ENCODE measurements at places on chromosomes 2 and 18. TPM values are rescaled to one million over a fixed set of nuclear protein-coding genes. Genes with fewer than 3 reads are reported as not detected.
A peak's percentile ranks its signal among the peaks of the same experiment; 100 is the strongest.

- no peaks in the 10 kb centered on the region for H3K27me3 ChIP-seq
- H3K4me3 ChIP-seq: no peak overlapping the region
- H3K27ac ChIP-seq: no peak overlapping the region
- H3K4me1 ChIP-seq: no peaks in the 10 kb centered on the region
Observed at GRCh38 chr2:171574149-171574795, 52.0 kb downstream of the CYBRD1 start.

- DNase-seq: no peak
- no peak overlapping the region for H3K27ac ChIP-seq
- H3K4me3 ChIP-seq: no peak overlapping the region
- no peaks in the 10 kb centered on the region for H3K27me3 ChIP-seq
- no peaks in the 10 kb centered on the region for H3K36me3 ChIP-seq
- H3K4me1 ChIP-seq: no peaks in the 10 kb centered on the region
Observed at GRCh38 chr2:49369650-49370049, 215.3 kb upstream of the FSHR start.

GRCh38 chr18:54316071-54316820 lies 41.4 kb downstream of the STARD6 start:
- H3K27ac ChIP-seq: no peak overlapping the region
- no peaks in the 10 kb centered on the region for H3K36me3 ChIP-seq
- H3K4me3 ChIP-seq: no peak overlapping the region
- no peak for DNase-seq
- H3K27me3 ChIP-seq: no peaks in the 10 kb centered on the region

- no peaks in the 10 kb centered on the region for H3K36me3 ChIP-seq
- H3K27me3 ChIP-seq: no peaks in the 10 kb centered on the region
- no peak for DNase-seq
- no peak overlapping the region for H3K27ac ChIP-seq
Observed at GRCh38 chr2:216341121-216341520, 31.2 kb downstream of the MARCHF4 start.

- DNase-seq: no peak
- no peaks in the 10 kb centered on the region for H3K36me3 ChIP-seq
- no peak overlapping the region for H3K4me3 ChIP-seq
- peaks cover 53% of the 10 kb centered on the region for H3K4me1 ChIP-seq
- H3K27me3 ChIP-seq: no peaks in the 10 kb centered on the region
- peak overlapping the region; percentile 37 for H3K27ac ChIP-seq
Observed at GRCh38 chr2:191166756-191167445, 16.1 kb upstream of the STAT4 start.

- no peak overlapping the region for H3K27ac ChIP-seq
- H3K27me3 ChIP-seq: no peaks in the 10 kb centered on the region
- H3K4me3 ChIP-seq: no peak overlapping the region
- no peaks in the 10 kb centered on the region for H3K36me3 ChIP-seq
- H3K4me1 ChIP-seq: no peaks in the 10 kb centered on the region
Observed at GRCh38 chr2:204021290-204022081, 84.9 kb downstream of the ICOS start.

- no peak overlapping the region for H3K4me3 ChIP-seq
- H3K36me3 ChIP-seq: peaks cover 78% of the 10 kb centered on the region
- no peak overlapping the region for H3K27ac ChIP-seq
- no peaks in the 10 kb centered on the region for H3K27me3 ChIP-seq
- H3K4me1 ChIP-seq: peaks cover 27% of the 10 kb centered on the region
- no peak for DNase-seq
Observed at GRCh38 chr2:96344011-96344410, 8.4 kb downstream of the NCAPH start.

- H3K4me3 ChIP-seq: no peak overlapping the region
- H3K27ac ChIP-seq: no peak overlapping the region
- peaks cover 22% of the 10 kb centered on the region for H3K4me1 ChIP-seq
- H3K27me3 ChIP-seq: no peaks in the 10 kb centered on the region
- H3K36me3 ChIP-seq: no peaks in the 10 kb centered on the region
- no peak for DNase-seq
Observed at GRCh38 chr2:100766256-100766655, 53.7 kb upstream of the NPAS2 start.

- DNase-seq: no peak
- H3K27ac ChIP-seq: no peak overlapping the region
- H3K27me3 ChIP-seq: no peaks in the 10 kb centered on the region
- no peaks in the 10 kb centered on the region for H3K36me3 ChIP-seq
Observed at GRCh38 chr2:133334923-133335322, 233.3 kb downstream of the NCKAP5 start.

DNA sequence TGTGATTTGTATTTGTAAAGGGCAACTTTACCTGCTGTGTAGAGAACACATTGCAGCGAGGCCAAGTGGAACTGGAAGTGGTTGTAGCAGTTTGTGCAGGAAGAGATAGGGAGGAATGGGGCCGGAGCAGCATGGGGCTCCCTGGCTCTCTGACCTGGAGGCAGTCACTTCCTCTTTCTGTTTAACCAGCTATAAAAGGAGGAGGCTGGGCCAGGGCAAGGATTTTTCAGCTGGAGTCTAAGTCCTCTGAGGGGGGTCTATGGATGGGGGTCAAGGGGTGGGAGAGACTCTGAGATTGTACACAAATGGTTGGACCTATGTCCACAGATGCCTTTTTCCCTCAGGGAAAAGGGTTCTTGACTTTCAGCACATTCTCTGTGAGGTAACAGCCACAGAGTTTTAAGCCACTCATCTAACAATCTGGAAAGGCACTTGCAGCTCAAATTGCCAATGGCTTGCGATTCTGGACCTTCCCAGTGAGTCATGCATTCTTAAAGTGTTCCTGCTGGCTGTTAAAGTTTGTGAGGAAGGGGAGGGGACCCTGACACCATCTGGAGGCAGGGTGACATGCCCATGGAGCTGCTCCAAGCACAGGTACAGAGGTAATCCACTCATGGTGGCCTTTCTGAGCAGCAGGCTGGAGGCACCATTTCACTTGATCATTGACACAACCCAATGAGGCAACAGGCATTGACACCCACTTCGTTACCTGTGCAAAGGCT lies 347.0 kb downstream of the CYRIA start:
- DNase-seq: no peak
- H3K27me3 ChIP-seq: no peaks in the 10 kb centered on the region
- no peak overlapping the region for H3K4me3 ChIP-seq
- H3K27ac ChIP-seq: no peak overlapping the region
- no peaks in the 10 kb centered on the region for H3K36me3 ChIP-seq
- H3K4me1 ChIP-seq: no peaks in the 10 kb centered on the region

GRCh38 chr18:36582988-36583745 lies 245.6 kb downstream of the TPGS2 start:
- H3K4me3 ChIP-seq: no peak overlapping the region
- no peak for DNase-seq
- no peaks in the 10 kb centered on the region for H3K27me3 ChIP-seq

- H3K4me3 ChIP-seq: no peak overlapping the region
- H3K4me1 ChIP-seq: peaks cover 37% of the 10 kb centered on the region
- H3K36me3 ChIP-seq: no peaks in the 10 kb centered on the region
- no peak for DNase-seq
- peak overlapping the region; percentile 3 for H3K27ac ChIP-seq
Observed at GRCh38 chr18:58105888-58106260, 61.8 kb downstream of the NEDD4L start.

- no peak overlapping the region for H3K4me3 ChIP-seq
- no peaks in the 10 kb centered on the region for H3K36me3 ChIP-seq
- DNase-seq: no peak
- H3K27ac ChIP-seq: no peak overlapping the region
- no peaks in the 10 kb centered on the region for H3K4me1 ChIP-seq
Observed at GRCh38 chr2:217445723-217446122, 557.1 kb downstream of the TNS1 start.

GRCh38 chr2:186429104-186429503 lies 57.0 kb upstream of the ZC3H15 start:
- H3K27me3 ChIP-seq: no peaks in the 10 kb centered on the region
- DNase-seq: no peak
- H3K36me3 ChIP-seq: no peaks in the 10 kb centered on the region

DNA sequence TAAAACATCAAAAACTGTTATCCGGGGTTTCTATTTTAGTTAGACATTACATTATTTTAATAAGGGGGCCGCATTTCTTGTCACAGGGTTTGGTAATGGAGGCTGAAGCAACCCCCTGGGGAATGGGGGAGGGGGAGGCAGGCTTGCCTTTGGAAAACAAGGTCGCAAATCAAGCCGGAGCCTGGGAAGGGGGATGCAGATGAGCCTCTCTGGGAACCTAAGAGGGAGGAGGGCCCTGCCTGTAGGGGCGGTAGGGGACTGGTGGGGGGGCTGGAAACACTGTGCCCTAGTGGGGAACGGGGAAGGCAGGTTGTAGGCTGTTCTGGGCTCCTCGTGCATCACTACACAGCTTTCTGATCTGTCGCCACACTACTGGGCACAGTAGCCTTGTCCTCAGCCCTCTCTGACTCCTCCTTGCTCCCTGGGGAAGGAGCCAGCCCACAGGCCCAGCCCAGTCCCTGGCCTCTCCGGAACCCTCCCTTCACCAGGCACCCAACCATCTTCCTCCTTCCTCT lies 170.2 kb upstream of the SMAD2 start:
- H3K27ac ChIP-seq: no peak overlapping the region
- H3K36me3 ChIP-seq: no peaks in the 10 kb centered on the region
- no peaks in the 10 kb centered on the region for H3K4me1 ChIP-seq
- no peak overlapping the region for H3K4me3 ChIP-seq
- peaks cover 58% of the 10 kb centered on the region for H3K27me3 ChIP-seq

DNA sequence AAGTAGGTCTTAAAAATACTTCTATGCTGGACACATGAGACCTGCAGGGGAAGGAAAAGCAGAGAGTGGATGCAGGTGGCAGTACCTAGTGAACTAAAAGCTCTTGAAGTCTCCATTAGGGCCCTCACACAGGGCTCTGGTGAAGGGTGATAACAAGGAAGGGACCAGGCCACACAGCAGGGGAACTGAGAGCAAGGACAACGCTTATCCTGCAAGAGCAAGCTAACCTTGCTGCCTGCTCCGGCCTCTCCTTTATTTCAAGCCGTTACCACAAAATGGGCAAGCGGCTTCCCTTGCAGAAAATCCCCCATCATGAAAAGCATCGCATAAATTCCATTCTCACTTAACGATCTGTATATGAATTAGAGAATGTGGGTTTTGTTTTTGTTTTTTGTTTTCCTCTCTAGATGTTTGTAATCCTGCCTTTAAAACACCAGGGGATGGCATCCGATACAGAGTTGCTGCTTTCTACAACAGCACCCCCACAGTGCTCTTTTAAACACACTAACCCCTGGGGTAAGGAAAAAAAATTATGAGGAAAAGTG lies 64.5 kb downstream of the CACNB4 start:
- no peak overlapping the region for H3K4me3 ChIP-seq
- H3K4me1 ChIP-seq: no peaks in the 10 kb centered on the region
- H3K27ac ChIP-seq: no peak overlapping the region
- no peak for DNase-seq
- H3K36me3 ChIP-seq: no peaks in the 10 kb centered on the region

DNA sequence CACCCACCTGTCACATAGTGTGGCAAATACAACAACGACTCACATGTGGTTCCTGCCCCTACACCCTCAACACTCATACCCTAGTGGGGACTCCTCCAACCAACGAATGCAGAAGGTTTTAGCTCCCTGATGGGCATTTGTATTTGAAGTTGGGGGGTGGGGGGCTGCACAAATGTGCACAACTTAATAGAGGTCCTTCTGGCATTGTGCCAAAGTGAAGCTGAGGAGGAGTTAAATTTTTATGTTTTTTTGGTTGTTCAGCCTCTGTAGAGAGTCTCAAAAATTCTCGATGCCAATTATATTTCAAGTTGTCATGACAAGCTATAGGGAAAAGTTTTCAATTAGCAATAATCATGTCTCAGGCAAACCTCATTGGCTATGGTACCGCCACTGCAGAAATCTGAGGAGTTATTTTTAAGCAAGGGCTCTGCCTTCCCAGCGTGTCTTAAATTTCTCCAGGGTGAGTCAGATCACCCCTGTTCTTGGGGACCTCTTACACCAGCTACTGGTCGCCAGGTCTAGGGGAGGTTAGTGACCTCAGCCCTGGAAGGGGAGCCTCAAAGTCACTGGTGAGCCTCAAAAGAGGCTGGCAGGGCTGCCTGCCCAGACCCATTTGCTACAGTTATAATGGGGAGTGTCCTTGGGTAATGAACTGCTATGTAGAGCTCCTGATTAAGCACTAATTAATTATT lies 102.7 kb upstream of the TAF1B start:
- no peaks in the 10 kb centered on the region for H3K36me3 ChIP-seq
- no peaks in the 10 kb centered on the region for H3K27me3 ChIP-seq
- no peak overlapping the region for H3K4me3 ChIP-seq
- DNase-seq: no peak
- H3K4me1 ChIP-seq: 0 out of 2 replicates have a peak, but pooled peaks cover 5% of the 10 kb centered on the region

- no peak overlapping the region for H3K27ac ChIP-seq
- H3K36me3 ChIP-seq: no peaks in the 10 kb centered on the region
- DNase-seq: no peak
- H3K4me1 ChIP-seq: no peaks in the 10 kb centered on the region
Observed at GRCh38 chr18:77374446-77374805, 124.8 kb downstream of the GALR1 start.

DNA sequence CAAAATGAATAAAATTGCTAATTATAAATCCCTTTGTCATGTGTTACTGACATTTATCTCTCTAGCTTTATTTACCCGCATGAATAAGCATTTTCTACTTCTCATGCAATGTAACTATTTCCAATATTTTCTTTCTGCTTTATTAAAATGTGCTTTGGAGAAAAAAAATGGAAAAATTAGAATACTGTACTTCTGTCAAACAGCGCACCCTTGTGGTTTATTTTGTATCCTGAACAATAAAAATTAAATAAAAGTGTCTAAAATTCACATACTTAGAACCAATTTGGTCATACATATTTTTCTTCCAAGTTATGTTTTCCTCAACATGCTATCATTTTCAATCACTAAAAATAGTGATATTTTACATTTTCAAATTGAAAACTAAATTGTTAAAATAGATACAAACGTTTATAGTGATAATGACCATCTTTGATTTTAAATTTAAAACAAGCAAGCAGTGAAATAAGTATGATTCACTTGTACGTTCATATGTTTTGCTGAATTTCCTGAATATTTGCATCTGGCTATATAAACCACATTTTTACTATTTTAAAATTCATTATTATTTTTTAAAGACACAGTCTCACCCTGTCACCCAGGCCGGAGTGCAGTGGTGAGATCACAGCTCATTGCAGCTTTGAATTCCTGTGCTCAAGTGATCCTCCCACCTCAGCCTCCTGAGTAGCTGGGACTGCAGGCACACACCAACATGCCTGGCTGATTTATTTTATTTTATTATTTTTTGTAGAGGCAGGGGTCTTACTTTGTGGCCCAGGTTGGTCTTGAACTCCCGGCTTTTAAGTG lies 95.9 kb upstream of the GRB14 start:
- H3K27ac ChIP-seq: no peak overlapping the region
- DNase-seq: no peak
- H3K4me3 ChIP-seq: no peak overlapping the region
- H3K36me3 ChIP-seq: no peaks in the 10 kb centered on the region
- no peaks in the 10 kb centered on the region for H3K27me3 ChIP-seq

- H3K27me3 ChIP-seq: no peaks in the 10 kb centered on the region
- H3K27ac ChIP-seq: no peak overlapping the region
- no peak for DNase-seq
- H3K4me1 ChIP-seq: no peaks in the 10 kb centered on the region
- no peaks in the 10 kb centered on the region for H3K36me3 ChIP-seq
Observed at GRCh38 chr2:7027411-7027810, 110.2 kb downstream of the RNF144A start.

- no peak overlapping the region for H3K27ac ChIP-seq
Observed at GRCh38 chr2:127582863-127583861, 47.7 kb downstream of the MYO7B start.

Gene CRYGD
- total RNA-seq: not detected

Gene VSNL1
- 1.00 TPM for total RNA-seq

Gene GPR17
- not detected for total RNA-seq

Gene ACKR3
- 8.5 TPM for total RNA-seq

Gene ADAM23
- total RNA-seq: 0.03 TPM

Gene GALR1
- not detected for total RNA-seq

Gene HOXD8
- 16.8 TPM for total RNA-seq

Gene CDKL4
- total RNA-seq: 0.34 TPM

Gene SERPINB2
- 0.74 TPM for total RNA-seq

Gene RAB6C
- total RNA-seq: not detected

Gene L3MBTL4
- 6.8 TPM for total RNA-seq

Gene SIX2
- total RNA-seq: 3.6 TPM

Gene NPPC
- not detected for total RNA-seq

Data from SJSA1 (cell line).